ENCODE measurements at places on chromosomes 2 and 18. TPM values are rescaled to one million over a fixed set of nuclear protein-coding genes. Genes with fewer than 3 reads are reported as not detected.
A peak's percentile ranks its signal among the peaks of the same experiment; 100 is the strongest.

GRCh38 chr2:49004036-49004626, 150.2 kb downstream of the FSHR start:
- peak; percentile 1 for DNase-seq

DNA sequence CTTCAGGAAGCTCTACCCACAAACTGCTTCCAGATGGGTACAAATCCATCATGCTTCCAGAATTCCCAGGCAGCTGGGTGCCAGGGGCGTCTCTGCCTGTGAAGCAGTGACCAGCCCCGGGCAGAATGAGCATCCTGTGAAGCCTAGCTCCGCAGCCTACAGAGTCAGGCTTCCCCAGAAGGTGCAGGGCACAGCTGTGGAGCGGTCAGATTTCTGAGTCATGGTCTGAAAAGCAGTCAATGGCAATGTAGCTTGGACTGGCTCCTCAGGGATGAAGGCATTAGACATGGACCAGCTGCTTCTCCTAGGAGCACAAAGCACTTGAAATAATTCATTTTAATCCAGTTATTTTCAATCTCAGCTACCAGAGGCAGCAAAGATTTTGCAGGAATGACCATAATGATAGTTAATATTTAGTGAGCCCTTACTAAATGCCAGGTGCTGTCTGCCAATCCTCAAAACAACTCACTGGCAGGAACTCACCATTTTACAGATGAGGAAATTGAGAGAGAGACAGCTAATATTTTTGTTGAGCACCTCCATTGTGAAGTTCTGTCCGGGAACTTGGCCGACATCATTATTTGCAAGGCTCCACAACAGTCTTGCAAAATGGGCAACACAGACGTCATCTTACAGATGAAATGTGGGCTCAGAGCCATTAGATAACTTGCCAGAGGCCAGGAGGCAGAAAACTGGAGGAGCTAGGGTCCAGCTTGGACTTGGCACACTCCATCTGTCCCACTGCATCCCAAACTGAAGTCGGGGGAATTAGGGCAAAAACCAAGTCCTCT, 31.7 kb downstream of the ACMSD start:
- no peak for DNase-seq

DNA sequence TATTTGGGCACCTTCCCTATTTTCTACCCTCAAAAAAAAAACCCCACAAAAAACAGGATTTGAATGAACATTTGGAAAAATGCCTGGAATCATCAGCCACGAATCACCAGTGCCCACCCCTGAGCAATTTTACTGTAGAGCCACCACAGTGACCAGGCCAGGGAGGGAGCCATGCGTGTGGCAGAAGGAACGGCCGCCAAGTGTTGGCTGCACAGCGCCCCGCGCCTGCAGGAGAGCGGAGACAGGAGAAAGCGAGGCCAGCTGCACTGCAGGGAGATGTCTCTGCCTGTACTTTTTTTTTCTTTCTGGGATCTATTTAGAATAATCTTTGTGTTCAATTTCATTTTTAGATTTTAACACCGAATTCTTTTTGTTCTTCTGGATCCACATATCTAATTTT, 269.3 kb upstream of the RAB12 start:
- no peak for DNase-seq

- no peak for DNase-seq
Observed at GRCh38 chr2:159891917-159892730, 94.1 kb upstream of the CD302 start.

- no peak for DNase-seq
Observed at GRCh38 chr2:238835726-238836301, 12.1 kb upstream of the TWIST2 start.

GRCh38 chr18:41372046-41372665, 582.9 kb upstream of the PIK3C3 start:
- DNase-seq: no peak

DNA sequence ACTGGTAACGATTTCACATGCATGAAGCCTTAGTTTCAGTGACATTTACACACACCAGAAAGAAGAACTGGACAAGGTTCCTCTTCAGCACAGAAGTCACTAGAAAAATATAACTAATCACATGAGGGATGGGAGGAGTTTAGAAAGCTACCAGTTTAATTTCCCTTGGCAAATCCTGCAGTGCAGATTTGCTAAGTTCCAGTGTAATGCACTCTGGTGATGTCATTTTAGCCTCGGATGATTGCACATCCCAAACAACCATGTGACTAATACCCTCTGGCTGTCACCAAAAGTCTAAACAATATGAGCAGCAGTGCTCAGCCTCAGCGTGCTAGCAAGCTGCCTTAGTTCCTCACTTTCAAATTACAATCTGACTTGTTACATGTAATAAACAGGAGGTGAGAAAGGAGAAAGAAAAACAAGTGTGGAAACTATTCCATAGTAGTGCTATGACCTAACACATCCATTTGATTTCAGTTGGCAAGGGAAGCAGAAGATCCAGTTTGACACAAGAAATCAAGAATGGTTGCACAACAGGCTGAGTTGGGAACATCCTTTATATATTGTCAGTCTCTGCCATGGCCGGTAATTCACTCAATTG, 35.3 kb upstream of the PPP1CB start:
- no peak for DNase-seq

GRCh38 chr2:97068074-97068473, 26.6 kb downstream of the FAHD2B start:
- DNase-seq: no peak

GRCh38 chr2:84495539-84496146, 20.7 kb upstream of the DNAH6 start:
- peak; percentile 69 for DNase-seq

- DNase-seq: no peak
Observed at GRCh38 chr18:7545734-7546133, 21.4 kb upstream of the PTPRM start.

- no peak for DNase-seq
Observed at GRCh38 chr2:239640676-239641578, 240.1 kb upstream of the HDAC4 start.

DNA sequence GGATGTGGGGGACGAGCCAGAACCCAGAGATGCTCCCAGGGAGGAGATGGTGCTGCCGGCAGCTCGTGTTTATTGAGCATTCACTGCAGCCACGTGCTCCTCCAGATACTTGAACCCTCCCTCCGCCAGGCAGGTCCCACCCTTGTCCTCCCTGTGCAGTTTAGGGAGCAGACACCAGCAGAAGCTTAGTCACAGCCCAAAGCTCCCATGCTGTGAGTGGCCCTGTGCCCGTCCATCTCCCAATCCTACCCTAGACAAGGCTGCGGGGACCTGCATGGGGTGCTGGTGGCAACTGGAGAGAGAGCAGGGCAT, 176.5 kb upstream of the COPS8 start:
- no peak for DNase-seq

DNA sequence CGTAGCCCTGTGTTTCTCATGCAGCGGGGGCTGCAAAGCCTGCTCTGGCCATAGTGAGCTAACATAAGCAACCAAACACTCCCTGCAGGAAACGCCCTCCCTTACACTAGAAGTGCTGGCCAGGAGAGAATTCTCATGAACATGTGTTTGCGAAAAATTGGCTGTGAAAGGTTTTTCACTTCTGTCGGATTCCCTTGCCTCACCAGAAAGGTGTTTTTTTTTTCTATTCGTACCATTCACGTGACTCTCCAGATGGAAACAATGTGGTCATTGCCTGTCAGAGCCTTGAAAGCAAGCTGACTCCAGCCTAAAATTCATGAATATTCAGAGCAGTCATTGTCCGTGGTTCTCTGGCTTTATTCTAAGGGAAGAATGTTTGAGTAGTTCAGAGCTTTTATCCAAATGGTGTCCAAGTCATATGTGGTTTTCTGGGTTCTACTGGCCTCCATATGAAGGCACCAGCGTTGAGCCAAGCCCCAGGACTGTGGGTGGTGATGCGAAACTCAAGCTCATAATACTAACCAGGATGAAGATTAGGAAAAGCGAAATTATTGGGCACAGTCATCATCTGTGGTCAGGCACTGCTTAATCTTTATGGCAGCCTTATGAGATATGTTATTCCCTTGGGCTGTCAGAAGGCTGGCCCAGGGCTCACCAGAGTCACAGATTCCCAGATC, 236.4 kb downstream of the ALPK2 start:
- DNase-seq: no peak

GRCh38 chr2:216571909-216572513, 61.2 kb upstream of the IGFBP2 start:
- no peak for DNase-seq

- DNase-seq: no peak
Observed at GRCh38 chr2:232588680-232589585, 38.4 kb downstream of the EIF4E2 start.

GRCh38 chr2:58553937-58554336, 312.8 kb upstream of the FANCL start:
- DNase-seq: no peak

DNA sequence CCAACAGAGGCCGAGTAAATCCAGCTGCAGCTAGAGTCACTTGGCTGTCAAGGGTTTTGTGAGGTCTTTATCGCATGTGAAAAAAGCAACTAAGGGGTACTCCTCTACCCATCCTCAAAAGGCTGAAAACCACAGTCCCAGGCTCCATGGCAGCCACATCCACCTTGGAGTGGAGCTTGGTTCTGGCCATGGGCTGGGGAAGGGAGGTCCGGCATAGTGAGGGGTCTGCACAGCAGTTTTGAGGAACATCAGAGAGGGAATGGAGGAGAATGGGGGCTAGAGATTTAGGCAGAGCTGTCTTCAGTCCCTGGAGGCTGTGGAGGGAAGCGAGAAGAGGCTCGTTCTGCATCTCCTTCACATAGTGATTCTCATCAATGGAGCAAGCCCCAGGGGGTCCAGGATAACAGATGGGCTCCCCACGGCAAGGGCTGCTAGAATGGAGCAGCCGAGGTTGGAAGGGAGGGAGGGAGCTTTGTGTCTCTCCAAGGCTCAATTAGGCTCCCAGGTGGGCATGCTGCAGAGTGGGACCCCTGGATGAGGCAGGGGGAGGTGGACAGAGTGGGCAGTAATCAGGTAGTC, 21.0 kb downstream of the MROH2A start:
- DNase-seq: no peak

DNA sequence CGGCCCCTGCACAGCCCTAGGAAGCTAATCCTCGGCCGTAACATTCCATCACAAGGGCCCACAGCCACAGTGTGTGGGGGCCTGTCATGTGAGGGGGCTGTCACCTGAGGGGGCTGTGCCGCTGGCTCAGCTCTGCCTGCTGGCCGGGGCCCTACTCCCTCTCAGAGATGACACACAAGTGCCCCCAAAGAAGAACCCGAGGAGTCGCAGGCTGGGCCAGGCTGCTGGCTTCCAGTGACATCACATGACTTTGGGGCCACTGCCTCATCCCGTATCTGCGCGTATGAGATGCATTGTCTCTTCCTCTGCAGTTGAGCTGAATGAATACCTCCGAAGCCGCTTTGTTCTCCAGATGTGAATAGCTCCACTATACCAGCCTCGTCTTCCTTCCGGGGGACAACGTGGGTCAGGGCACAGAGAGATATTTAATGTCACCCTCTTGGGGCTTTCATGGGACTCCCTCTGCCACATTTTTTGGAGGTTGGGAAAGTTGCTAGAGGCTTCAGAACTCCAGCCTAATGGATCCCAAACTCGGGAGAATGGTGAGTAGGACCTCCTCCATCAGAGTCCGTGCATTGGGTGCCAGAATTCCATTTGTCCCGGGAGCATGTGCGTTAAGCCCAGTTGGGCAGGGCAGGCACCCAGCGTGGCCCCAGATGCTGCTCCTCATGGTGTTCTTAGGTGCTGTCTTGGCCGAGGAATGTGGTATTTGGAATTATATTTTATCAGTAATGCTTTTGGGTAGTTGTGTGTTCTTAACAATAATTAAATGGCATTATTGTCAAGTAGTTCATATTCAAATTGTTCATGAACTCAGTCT, at the start of gene CNDP1:
TSS of gene CNDP1 (plus strand) at position 351 of the 820 bp plus-strand sequence. CDS start at position 519, 168 bp downstream.
- no peak for DNase-seq

GRCh38 chr18:34224423-34225217, at the start of gene NOL4:
Gene NOL4, minus strand, starts transcription at chr18:34224913. Its CDS starts 1,660 bp downstream, at chr18:34223253.
- no peak for DNase-seq

- DNase-seq: no peak
Observed at GRCh38 chr2:68562934-68563333, 80.4 kb upstream of the PROKR1 start.

DNA sequence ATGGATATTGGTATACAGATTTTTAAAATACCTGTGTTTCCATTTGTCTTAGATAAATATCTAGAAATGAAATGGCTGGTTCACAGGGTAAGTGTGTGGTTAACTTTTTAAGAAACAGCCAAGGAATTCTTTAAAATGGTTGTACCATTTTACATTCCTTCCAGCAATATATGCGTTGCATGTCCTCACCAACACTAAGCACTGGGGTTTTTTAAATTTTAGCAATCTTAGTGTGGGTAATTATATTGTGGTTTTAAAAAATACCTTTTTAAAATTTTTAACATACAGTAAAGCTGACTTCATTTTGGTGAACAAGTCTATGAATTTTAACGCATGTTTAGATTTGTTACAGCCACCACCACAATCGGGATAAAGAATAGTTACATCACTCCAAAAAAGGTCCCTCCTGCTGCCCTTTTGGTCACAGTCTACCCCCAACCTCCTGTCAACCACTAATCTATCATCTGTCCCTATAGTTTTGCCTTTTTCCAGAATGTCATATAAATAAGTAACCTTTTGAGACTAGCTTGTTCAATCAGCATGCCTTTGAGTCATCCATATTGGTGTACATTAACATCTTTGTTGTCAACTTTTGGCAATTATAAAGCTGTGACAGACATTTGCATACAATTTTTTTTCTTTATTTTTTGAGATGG, 128.1 kb upstream of the MSTN start:
- no peak for DNase-seq

- no peak for DNase-seq
Observed at GRCh38 chr2:130823171-130823885, 13.4 kb upstream of the ARHGEF4 start.

DNA sequence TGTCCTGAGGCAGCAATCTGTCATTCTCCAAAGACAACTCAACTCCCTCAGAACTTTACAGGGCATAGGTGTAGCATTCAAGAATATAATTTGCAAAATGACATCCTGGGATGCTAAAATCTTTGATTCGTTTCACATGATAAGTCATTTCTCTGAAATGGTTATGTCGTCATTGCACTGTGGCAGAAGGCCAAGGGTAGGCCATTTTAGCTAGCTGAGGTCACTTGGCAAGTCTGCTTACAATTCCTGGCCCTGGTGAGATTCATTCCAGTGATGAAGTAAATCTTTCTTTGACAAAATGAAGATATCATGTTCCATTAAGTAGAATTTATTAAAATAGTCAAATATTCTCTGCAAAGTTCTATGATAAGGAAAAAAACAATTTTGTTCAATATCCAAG, 1410.3 kb upstream of the LRRTM1 start:
- DNase-seq: no peak

DNA sequence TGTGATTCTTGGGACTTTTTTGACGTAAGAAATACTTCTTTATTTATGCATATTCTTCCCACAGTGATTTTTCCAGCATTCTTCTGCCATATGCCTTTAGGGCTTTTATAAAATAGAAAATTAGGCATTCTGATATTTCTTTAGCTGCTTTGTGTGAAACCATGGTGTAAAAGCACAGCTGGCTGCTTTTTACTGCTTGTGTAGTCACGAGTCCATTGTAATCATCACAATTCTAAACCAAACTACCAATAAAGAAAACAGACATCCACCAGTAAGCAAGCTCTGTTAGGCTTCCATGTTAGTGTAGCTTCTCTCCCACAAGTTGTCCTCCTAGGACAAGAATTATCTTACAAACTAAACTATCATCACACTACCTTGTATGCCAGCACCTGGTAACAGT, 62.6 kb downstream of the EIF5B start:
- DNase-seq: no peak

RIT2 gene
- not detected for total RNA-seq

DNAH7 gene
- total RNA-seq: not detected

OSR1 gene
- not detected for total RNA-seq

EVX2 gene
- not detected for total RNA-seq

IHH gene
- total RNA-seq: not detected

PID1 gene
- total RNA-seq: not detected

CCDC68 gene
- total RNA-seq: not detected

ITPRID2 gene
- 47.5 TPM for total RNA-seq
